ENCODE measurements at places on chromosomes 13 and 19.

DNA sequence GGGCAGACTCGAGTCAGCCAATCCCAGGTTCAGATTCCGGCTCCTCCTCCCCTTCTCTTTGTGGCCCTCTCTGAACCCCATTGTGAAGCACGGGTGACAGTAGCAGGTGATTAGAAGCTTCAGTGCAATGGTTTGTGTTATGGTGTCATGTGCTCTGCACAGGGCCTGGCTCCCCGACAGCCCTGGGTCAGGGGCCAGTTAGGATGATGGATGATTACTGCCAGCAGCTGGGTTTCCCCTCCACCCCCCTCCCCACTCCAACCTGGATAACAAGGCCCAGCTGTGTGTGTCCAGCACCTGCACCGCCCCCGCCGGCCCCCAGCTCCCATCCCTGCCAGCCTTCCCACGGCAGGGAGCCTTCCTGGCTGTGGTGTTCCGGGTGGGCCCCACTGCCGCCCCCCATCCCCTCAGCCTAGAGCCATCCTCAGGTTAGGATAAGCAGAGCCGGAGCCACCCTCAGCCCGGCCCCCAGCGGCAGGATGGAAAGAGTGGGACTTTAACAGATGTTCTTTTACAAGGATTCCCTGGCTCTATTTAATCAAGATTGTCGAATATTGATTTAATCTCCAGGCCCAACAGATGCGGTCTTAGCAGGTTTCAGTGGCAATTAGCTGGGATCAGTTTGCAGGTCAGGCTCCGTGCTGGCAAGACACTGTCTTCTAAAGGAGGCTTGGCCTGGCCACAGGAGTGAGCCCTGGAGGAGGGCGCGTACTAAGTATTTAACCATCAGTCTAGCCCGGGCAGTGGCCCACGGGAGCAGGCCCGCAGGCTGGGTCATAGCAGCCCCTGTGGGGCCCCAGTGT lies 156.2 kb downstream of the SIPA1L3 start:
- DNase-seq, result no peak

GRCh38 chr13:46178821-46179220 lies 3.2 kb downstream of the LCP1 start:
- no peak for DNase-seq

DNA sequence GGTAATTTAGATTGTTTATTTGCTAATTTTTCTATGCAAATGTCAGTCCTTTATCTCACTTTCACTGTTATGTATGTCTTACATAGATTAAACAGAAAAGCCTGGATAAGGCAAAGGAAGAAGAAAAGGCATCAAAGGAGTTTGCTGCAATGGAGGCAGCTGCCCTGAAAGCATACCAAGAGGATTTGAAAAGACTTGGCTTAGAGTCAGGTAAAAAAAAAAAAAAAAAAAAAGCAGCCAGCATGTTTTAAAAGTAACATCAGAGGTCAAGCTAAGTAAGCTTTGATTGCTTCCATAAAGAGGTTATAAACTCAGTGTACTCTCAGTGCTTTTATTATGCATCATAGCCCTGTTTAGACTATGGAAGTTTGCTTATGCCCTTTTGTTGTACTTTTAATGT lies 3.8 kb downstream of the WBP4 start:
- no peak for DNase-seq

GRCh38 chr13:112843392-112844111 lies 125.5 kb upstream of the MCF2L start:
- no peak for DNase-seq

DNA sequence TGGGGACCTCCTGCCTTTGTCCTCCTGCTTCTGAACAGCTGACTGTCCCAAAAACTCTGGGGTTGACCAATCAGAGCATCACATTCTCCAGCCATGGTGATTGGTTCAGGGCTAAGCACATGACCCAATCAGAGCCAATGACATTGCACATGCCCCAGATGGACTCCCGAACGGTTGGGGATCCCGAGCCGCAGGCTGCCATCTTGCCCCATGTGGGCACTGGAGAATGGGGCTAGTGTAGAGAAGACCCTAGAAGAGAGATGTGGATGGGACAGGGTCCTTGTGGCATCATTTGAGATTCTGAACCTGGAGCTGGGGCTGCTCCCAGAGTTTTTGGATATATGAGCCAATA lies 31.3 kb upstream of the PEPD start:
- no peak for DNase-seq

- DNase-seq, result no peak
Observed at GRCh38 chr13:89401264-89401675, 1730.1 kb downstream of the SLITRK5 start.

DNA sequence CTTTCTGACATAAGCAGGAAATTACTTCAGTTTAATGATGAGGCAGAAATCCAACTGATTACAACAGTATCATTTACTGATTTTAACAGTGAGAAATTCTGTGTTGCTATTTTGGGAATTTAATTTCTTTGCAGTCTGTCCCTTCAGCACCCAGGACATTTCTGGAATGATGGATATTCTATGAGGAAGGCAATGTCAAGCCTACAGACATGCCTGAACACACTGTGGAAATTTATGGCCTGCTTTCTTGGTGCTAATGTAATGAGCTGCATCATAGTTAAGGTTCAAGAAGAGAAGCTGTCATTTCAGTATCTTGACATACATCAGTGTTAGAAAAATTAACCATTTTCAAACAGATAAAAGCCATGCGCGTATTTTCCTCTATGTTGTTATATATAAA lies 87.7 kb downstream of the SLITRK1 start:
- DNase-seq, result no peak

DNA sequence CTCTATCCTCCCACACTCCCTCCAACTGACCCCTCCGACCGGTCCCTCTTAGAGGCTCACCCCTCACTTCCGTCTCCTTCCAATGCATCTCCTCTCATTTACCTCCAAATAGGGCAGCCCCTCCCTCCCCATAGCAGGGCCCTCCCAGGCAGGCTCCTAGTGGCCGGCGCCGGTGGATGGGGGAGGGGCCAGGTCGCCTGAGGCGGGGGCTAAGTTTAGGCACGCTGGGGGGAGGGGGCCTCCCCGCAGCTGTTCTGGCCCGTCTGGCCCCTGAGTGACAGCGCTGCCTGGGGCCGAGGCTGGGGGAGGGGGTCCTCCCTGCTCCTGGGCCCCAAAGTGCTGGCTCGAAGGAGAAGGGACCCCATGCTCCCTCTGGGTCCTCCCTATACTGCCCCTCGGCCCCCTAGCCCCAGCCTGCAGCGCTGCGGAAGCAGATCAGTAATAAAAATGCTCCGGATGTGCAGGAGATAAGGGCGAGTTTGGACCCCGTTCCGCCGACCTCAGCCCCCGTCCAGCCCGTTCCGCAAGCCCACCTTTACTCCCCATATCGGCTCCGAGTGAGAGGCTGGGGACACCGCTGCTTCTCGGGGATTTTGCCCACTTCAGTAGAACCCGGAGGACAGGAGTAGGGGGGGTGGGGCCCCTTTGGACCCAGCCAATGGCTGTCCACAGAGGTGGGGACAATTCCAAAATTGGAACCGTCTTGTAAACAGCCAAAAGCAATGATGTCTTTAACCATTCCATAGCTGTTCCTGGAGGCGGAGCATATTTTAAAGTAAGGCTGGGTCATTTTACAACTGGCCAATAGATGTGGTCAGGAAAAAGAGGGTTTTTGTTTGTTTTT lies 4.0 kb downstream of the RTN2 start:
- no peak for DNase-seq

GRCh38 chr19:3890591-3890990 lies 10.1 kb downstream of the ATCAY start:
- no peak for DNase-seq

DNA sequence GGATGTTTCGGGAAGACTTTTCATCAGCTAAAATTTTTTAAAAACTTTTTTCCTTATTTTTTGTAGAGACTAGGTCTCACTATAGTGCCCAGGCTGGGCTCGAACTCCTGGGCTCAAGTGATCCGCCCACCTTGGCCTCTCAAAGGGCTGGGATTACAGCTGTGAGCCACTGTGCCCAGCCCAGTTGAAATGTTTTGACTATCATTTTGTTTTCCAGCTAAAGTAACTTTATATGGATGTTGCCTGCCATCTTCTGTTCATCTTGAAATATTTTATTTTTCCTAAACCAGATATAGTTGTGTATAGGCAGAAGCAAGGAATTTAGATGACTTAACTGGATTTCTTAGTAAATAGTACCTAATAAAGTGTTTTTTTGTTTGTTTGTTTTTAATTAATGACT lies 7.0 kb downstream of the CAB39L start:
- no peak for DNase-seq

- DNase-seq, result no peak
Observed at GRCh38 chr13:103238441-103238840, 172.2 kb upstream of the SLC10A2 start.
